Right atrium auricular region (tissue), 2 donors: ENCODE measurements at places on chromosomes 5 and 9. TPM values are rescaled to one million over a fixed set of nuclear protein-coding genes. Genes with fewer than 3 reads are reported as not detected.

The XPA gene
- total RNA-seq: 6.9 TPM

The TTC23L gene
- not detected for total RNA-seq

The EGFLAM gene
- total RNA-seq: 8.8 TPM

The UAP1L1 gene
- 6.3 TPM for total RNA-seq

The SPINK4 gene
- total RNA-seq: not detected

The NKD2 gene
- total RNA-seq: 2.8 TPM

The ASPN gene
- total RNA-seq: 3.9 TPM

The TMEM167A gene
- total RNA-seq: 50.1 TPM

The ACTBL2 gene
- total RNA-seq: not detected

The PCDHB8 gene
- 1.7 TPM for total RNA-seq

The LHX6 gene
- total RNA-seq: 3.2 TPM

The GABBR2 gene
- total RNA-seq: 0.22 TPM

The CTSV gene
- total RNA-seq: not detected

The MZB1 gene
- 1.3 TPM for total RNA-seq

The GPR150 gene
- not detected for total RNA-seq

The ANKRA2 gene
- 16.4 TPM for total RNA-seq

The BTNL9 gene
- 5.3 TPM for total RNA-seq

The PDE8B gene
- total RNA-seq: 22.2 TPM

The FOXD4 gene
- total RNA-seq: not detected

The TBC1D2 gene
- 4.6 TPM for total RNA-seq

The TRIM7 gene
- total RNA-seq: 4.1 TPM

The DPYSL3 gene
- total RNA-seq: 56.2 TPM

The PCDHB13 gene
- total RNA-seq: 5.0 TPM

The OLFM1 gene
- 9.7 TPM for total RNA-seq

The OR1J1 gene
- not detected for total RNA-seq

The CAPSL gene
- total RNA-seq: not detected

The PCDHB3 gene
- 0.63 TPM for total RNA-seq

The TMC1 gene
- not detected for total RNA-seq

The SLC36A3 gene
- total RNA-seq: not detected

The DAPK1 gene
- 23.0 TPM for total RNA-seq

The CDH9 gene
- total RNA-seq: not detected

The PCSK5 gene
- 6.5 TPM for total RNA-seq

The TDRD7 gene
- total RNA-seq: 7.2 TPM

The RPP25L gene
- 49.2 TPM for total RNA-seq

The AFF4 gene
- total RNA-seq: 36.8 TPM

The NDUFB6 gene
- total RNA-seq: 70.1 TPM

The SLC26A2 gene
- total RNA-seq: 12.0 TPM

The MAMDC2 gene
- 28.8 TPM for total RNA-seq

The LIX1 gene
- total RNA-seq: not detected

The NTNG2 gene
- 5.2 TPM for total RNA-seq

The LCN12 gene
- 11.3 TPM for total RNA-seq

The PCDHB11 gene
- total RNA-seq: 1.8 TPM

The RGS7BP gene
- total RNA-seq: 2.4 TPM

The BTNL8 gene
- total RNA-seq: 0.48 TPM

The PCSK1 gene
- 0.52 TPM for total RNA-seq

The C9orf50 gene
- total RNA-seq: not detected

The RAPGEF6 gene
- 14.0 TPM for total RNA-seq

The TMEM174 gene
- total RNA-seq: not detected

The IFNA2 gene
- total RNA-seq: not detected

The SHISAL2B gene
- not detected for total RNA-seq

The KCNT1 gene
- total RNA-seq: 0.48 TPM

The ADAMTS16 gene
- total RNA-seq: not detected

The COL23A1 gene
- total RNA-seq: 6.8 TPM

The SAXO1 gene
- not detected for total RNA-seq

The ZNF366 gene
- total RNA-seq: 4.4 TPM

The WDR31 gene
- 4.6 TPM for total RNA-seq

The ZDHHC11B gene
- 4.0 TPM for total RNA-seq

The PCDHGA3 gene
- total RNA-seq: 8.9 TPM
